Mesenteric fat pad (tissue), 1 donor: ENCODE measurements at places on chromosomes 2 and 18. TPM values are rescaled to one million over a fixed set of nuclear protein-coding genes. Genes with fewer than 3 reads are reported as not detected.

DNA sequence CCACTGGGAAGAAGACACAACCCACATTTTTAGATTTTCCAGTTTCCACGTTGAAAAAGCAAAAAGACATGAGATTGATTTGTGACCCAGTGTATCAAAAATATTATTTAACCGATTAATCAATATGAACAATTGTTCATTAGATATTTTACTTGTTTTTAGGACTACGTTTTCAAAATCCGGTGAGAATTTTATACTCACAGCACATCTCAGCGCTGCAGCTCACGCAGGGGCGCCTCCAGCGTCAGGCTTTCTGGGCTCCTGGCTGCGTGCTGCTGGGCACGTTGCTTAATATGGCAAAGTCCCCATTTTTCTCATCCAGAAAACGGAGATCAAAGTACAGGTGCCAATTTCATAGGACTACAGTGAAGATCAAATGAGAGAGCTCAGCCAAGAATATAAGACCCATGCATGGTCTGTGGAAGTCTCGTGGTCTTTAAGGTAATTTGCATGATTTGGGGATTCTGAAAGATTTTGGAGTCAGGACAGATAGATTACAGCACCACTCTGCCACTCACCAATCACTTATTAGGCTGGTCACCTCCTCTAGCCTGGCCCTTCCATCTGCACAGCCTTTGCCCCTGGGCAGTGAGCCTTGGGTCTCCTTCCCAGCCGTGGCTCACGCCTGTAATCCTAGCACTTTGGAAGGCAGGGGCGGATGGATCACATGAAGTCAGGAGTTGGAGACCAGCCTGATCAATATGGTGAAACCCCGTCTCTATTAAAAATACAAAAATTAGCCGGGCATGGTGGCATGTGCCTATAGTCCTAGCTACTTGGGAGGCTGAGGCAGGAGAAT, 36.2 kb downstream of the PTPN18 start:
- DNase-seq = peak; percentile 75

DNA sequence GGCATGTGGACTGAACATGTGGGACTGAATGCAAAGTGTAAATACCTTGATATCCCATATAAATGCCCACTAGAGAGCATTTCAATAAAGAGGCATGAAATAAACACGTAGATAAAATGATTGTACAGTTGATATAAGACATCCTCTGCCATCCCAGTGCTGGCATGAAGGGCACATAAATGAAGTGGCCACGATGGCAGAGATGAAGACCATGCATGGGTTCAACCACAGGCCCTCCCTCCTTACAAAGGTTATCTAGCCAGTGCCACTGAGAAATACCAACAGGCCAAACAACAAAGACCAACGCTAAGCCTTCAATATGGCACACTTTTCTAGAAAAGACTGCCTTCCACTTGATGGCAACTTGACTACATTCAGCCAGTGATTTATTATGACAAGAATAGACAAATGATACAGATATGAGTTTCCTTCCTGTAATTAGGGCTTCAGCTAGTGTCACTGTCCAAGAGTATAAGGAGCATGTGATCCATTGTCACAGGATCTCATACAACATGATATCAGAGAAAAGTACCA, 493.9 kb upstream of the MAP2 start:
- no peak for DNase-seq

DNA sequence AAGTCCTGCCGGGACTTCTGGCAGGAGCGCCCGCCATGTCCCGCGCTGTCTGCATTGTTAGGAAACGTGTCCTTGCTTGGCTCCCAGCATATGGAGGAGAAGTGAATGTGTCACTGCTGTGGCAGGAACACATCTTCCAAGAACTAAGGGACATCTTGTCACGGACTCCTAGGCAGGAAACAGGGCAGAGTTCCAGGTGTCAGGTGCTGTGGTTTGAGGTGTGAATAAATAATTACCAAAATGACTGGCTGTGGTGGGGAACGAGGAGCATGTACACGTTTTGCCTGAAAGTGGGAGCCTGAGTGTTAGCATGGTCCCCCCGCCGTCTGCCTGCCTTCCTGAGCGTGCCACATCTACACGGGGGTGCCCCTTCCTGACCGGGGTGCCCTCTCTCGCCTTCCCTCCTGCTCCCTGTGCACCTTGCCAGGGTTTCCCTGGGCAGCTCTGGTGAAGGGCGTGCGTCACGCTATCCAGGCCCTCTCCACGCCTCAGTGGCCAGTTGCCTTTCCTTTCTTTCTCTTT, 237.5 kb downstream of the LDLRAD4 start:
- no peak for DNase-seq

DNA sequence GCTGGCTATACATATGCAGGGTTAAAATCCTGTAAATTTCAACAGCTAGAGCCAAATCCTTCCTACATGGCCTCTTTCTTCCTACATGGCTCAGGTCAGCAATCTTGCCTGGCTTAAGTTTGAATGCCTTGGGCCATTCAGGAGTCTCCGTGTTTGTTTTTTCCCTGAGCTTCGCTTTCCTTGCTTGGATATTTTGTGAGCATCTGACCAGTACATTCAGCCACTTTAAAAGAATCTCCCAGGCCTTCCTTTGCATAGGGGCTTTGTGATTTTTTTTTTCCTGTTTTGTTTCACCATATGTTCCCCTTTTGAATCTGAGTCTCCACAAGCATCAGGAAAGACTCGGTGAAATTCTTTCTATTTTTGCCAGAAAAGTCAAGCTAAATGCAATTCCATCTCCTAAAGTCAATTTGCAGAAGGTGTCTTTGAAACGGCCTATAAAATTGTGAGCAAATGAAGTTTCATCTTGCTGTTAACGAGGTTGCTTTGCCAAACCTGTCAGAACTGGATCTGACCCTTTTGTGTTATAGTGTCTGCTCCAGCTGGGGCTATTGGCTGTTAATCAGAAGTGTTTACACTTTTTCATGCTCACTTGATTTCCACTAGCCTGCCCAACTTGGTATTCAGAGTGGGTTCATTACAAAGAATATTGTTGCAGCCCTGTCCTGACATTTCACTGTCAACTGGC, 256.9 kb downstream of the DCC start:
- DNase-seq = no peak

The PROM2 gene
- 0.39 TPM for total RNA-seq

The OST4 gene
- total RNA-seq = 275 TPM

The SALL3 gene
- not detected for total RNA-seq
